Type B pancreatic cell (in vitro differentiated cells): ENCODE measurements at places on chromosomes 16 and 17.

DNA sequence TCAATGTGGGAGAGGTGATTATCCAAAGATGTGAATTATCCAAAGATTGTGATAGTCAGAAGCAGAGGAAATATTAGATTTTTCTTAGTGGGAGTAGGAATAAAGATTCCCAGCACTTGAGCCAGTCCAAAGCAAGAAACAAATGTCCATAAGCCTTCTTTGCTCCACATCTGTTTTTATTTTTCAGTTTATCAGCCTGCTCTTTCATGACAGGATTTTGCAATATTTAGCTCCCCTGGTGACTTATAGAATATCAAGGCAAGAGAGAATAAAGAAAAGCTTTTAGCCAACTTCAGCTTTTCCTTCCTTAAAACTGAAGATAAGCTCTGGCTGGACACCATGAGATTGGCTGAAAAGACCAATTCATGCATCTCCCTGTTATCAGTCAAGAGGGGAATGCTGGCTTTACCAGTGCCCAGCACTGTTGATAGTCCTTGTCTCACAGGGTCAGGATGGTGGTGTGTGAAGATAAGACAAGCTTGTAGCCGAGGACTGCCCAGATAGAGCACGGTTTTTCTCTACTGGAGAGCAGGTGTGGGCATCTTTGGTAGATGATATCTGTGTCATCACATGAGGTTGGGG, 706.5 kb downstream of the KCNJ2 start:
- no peak for DNase-seq

GRCh38 chr16:9371713-9372448, 280.4 kb downstream of the HAPSTR1 start:
- DNase-seq, result no peak

DNA sequence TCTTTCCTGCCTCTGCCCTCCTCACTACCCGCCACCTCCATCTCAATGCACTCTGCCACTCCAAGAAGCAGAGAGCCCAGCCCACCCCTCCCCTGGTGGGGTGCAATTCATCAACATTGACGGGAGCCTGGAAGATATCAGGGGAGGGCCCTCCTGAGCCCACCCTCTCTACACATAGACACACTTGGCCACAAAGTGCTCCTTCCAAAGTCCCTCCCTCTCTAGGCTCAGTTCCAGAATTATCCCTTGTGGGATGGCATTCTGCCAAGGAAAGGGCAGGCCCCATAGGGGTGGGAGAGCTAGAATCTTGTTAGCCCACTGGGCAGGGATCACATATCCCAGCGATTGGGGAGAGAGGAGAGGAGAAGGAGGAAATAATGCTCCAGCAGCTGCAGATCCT, 66.2 kb downstream of the TMEM132E start:
- no peak for DNase-seq

DNA sequence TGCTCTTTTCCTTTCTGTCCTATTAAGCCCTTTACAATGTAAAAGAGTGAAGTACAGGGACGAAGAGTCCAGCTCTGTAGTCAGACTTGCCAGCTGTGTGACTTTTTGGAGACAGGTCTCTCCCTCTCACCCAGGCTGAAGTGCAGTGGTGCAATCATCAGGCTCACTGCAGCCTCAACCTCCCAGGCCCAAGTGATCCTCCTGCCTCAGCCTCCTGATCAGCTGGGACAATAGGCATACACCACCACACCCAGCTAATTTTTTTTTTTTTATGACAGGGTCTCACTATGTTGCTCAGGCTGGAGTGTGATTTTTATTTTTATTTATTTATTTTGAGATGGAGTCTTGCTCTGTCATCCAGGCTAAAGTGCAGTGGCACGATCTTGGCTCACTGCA, 7.1 kb upstream of the ITPRIPL2 start:
- no peak for DNase-seq

DNA sequence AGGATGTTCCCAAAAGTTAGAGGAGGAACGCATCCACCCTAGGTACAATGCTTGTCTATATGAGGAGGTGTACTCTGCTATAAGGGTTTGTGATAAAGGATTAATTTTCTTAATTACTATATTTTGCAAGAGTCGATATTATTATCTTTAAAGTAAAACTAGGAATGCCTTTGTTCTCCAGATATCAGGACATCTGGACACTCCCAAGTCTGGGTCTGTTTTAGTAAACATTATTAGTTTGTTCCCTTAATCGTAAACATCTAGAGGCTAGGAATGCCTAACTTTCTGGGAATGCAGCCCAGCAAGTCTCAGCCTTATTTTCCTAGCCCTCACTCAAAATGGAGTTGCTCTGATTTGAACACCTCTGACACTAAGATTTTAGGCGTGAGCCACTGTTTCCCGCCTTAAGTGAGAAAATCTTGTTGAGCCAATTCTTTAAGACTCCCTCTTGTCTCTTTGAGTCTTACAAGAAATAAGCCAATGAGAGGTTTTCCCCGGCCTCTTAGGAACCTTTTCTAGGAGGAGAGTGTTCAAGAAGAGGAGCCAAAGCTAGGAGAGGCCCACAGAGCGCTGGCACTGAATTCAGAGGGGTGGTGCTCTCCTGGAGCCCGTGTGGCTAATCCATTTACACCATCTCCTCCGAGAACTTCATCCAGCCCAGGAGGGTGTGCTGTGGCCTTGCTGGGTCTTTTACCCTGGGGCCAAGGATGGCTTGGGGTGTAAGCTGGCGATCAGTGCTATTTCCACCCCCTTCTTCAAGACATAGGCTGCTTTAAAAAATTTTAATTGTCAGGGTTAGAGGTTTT, 40.9 kb downstream of the SMARCE1 start:
- no peak for DNase-seq

GRCh38 chr16:57999366-57999970, 1.0 kb downstream of the ZNF319 start:
- no peak for DNase-seq

DNA sequence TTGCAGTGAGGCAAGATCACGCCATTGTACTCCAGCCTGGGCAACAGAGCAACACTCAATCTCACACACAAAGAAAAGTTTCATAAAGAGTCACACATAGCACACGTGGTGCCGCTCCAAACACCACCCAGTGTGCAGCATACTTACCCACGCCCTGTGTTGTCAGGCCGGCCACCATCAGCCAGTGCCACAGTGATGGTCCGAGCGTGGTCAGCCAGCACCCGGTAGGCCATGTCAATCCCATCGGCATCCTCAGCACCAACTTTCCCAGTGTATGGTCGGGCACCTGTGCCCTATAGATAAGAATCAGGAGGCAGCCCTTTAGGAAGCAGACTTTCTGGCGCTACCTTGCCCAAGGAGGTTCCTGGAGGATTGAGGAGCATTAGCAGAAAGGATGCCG, 17.7 kb upstream of the EXOSC6 start:
- no peak for DNase-seq

DNA sequence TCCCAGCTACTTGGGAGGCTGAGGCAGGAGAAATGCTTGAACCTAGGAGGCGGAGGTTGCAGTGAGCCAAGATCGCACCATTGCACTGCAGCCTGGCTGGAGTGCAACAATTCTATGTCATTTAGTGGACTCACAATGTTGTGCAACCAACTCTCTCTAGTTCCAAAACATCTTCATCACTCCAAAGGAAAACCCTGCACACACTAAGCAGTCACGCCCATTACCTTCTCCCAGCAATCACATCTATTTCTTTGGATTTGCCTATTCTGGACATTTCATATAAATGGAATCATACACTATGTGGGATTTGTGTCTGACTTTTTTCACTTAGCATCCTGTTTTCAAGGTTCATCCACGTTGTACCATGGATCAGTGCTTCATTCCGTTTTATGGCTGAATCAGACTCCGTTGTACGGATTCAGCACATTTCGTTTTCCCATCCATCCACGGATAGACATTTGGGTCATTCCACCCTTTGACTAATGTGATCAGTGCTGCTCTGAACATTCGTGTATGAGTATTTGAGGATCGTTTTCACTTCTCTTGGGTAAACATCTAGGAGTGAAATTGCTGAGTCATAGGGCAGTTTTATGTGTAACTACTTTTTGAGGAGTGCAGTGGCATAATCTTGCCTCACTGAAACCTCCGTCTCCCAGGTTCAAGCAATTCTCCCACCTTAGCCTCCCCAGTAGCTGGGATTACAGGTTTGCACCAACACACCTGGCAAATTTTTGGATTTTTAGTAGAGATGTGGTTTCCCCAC, 45.4 kb upstream of the EMP2 start:
- DNase-seq, result no peak

- DNase-seq, result peak; percentile 74
These were observed 397 bp downstream of the RIPOR1 start for GRCh38 chr16:67528870-67529581.

- no peak for DNase-seq
These were observed 1.7 kb upstream of the RRAD start for GRCh38 chr16:66926961-66927436.

DNA sequence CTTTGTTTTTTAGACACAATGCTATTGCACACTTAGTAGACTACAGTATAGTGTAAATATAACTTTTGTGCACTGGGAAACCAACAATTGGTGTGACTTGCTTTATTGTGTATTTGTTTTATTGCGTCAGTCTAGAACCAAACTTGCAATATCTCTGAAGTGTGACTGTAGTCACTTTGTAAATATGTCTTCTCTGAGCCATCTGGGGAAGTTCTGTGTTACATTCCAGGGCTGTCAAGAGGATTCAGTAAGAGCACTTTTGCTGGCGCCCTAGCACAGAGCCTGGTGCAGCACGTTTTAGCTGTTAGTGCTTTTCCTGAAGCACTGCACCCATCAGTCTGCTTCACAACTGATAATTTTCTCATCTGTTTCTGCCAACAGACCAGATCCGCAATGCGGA, 73.2 kb downstream of the NT5M start:
- DNase-seq, result no peak

DNA sequence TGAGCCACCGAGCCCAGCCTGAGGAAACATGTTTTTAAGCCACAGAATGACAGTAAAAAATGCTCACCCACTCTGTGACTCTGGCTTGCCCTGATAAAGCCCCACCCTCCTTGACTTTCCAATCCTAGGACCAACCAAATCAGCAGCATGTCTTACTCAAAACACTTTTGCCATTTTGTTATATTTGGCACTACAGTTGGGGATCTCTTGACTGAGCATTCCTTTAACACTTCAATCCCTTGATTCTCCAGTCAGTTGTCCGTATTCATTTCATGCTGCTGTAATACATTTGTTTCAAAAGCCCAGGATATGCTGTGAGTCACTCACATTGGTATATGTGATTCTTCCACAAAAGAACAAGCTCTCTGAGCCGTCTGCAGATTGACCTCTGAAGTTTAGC, 8.2 kb downstream of the MYH3 start:
- DNase-seq, result no peak

- DNase-seq, result no peak
These were observed 41.1 kb upstream of the FAAP100 start for GRCh38 chr17:81593105-81593871.

- no peak for DNase-seq
These were observed 2.8 kb downstream of the RAPGEFL1 start for GRCh38 chr17:40179923-40180659.

DNA sequence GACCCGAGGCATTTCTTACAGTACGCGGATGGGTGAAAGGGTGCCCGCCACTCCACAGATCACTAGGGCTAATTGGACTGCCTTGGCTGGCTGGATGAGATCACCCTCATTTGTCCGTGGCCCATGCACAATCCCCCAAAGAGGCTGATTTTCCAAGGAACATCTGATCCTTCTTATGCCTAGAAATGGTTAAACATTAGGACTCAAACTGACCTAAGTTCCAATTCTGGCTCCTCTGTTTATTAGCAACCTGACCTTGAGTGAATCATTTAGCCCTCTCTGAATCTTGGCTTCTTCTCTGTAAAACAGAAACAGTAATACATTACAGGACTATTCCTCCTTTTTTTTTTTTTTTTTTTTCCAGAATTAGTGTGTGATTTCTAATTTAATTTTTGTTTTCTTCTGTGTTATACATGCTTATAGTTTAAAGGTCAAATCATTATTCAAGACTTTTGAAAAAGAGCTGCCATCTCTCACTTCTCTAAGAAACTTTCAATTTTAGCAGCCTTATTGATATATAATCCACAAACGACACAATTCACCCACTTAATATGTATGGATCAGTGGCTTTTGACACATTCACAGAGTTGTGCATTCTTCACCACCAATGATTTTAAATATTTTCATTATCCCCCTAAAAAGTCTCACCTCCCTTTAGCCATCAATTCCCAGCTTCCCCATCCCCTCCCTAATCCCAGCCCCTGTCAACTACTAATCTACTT, 45.4 kb upstream of the TMEM132E start:
- no peak for DNase-seq

- DNase-seq, result no peak
These were observed 487 bp downstream of the C17orf67 start for GRCh38 chr17:56833057-56833808.

GRCh38 chr17:381516-381915, 28.9 kb upstream of the RPH3AL start:
- no peak for DNase-seq

GRCh38 chr17:57927048-57927723, 28.0 kb downstream of the CUEDC1 start:
- DNase-seq, result no peak

- DNase-seq, result no peak
These were observed 6.3 kb downstream of the CNTD1 start for GRCh38 chr17:42804918-42805367.

DNA sequence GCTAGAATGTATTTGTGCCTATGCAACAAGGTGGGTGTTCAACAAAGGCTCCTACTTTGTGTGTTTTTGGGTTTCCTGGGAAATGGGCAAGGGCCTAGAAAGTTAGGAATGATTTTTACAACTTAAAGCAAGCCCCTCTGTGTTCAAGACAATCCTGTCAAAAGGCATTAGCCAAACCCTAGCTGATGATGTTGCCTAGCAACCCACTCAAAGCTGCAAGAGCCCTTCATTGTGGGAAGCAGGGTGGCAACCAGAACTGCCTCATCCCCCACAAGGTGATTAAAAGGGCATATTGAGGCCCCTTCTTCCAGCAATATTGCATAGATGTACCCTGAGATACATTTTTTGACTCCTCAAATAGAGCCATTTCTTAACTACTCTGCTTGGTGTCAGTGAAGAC, 16.0 kb upstream of the RASL10B start:
- DNase-seq, result no peak

DNA sequence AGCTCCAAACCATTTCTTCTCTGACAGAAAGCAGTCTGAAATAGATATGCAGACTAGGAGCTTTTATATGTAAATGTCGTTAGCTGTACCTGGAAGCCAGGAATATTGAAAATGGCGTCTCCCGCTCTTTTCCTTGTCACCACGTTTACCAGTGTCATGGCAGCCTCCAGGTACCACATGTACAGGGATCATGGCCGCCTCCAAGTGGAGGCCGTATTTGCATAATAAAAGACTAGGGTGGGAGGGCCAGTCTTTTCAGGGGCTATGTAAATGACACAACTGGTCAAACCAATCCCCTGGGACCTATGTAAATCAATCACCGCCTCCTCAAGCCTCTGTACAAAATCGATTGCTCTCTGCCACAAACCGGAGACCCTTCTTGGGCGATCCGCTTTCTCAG, 54.3 kb downstream of the MYOCD start:
- no peak for DNase-seq
